ENCODE measurements at places on chromosomes 13 and 19. TPM values are rescaled to one million over a fixed set of nuclear protein-coding genes. Genes with fewer than 3 reads are reported as not detected.

The CEACAM20 gene
- total RNA-seq = not detected

The DNAAF3 gene
- 5.7 TPM for total RNA-seq

The CALR3 gene
- total RNA-seq = not detected

The GPX4 gene
- 490 TPM for total RNA-seq

The ZNF302 gene
- 11.9 TPM for total RNA-seq

The ZNF415 gene
- not detected for total RNA-seq

The MAP4K1 gene
- total RNA-seq = 0.85 TPM

The ZNF726 gene
- 1.0 TPM for total RNA-seq

The CGB3 gene
- total RNA-seq = 0.38 TPM

The CGB2 gene
- total RNA-seq = not detected

The CAMSAP3 gene
- total RNA-seq = 4.0 TPM

The PEG3 gene
- total RNA-seq = not detected

The STOML3 gene
- total RNA-seq = not detected

The SPINT2 gene
- total RNA-seq = 355 TPM

The SLC10A2 gene
- not detected for total RNA-seq

The SIGLECL1 gene
- not detected for total RNA-seq

The FBXO17 gene
- total RNA-seq = 64.1 TPM

The FAM83E gene
- 0.29 TPM for total RNA-seq

The AP2A1 gene
- 57.5 TPM for total RNA-seq

The C19orf67 gene
- not detected for total RNA-seq

The ADGRE3 gene
- total RNA-seq = not detected

The APLP1 gene
- total RNA-seq = 93.4 TPM

The CD79A gene
- 0.91 TPM for total RNA-seq

The TIMM13 gene
- total RNA-seq = 112 TPM

The EXOC3L2 gene
- total RNA-seq = 1.7 TPM

The SHANK1 gene
- total RNA-seq = 0.32 TPM

The PLEKHJ1 gene
- total RNA-seq = 52.3 TPM

The ZNF473 gene
- total RNA-seq = 10.1 TPM

The PRODH2 gene
- total RNA-seq = 0.57 TPM

The CYP2S1 gene
- 24.9 TPM for total RNA-seq

The PRTN3 gene
- total RNA-seq = 0.62 TPM

The CATSPERD gene
- not detected for total RNA-seq

The SLAIN1 gene
- 0.45 TPM for total RNA-seq

The ZNF529 gene
- 2.6 TPM for total RNA-seq

The REX1BD gene
- total RNA-seq = 56.4 TPM

The DCAF15 gene
- total RNA-seq = 21.1 TPM

The VASP gene
- 250 TPM for total RNA-seq

The PSG11 gene
- total RNA-seq = not detected

The SELENOV gene
- not detected for total RNA-seq

The PGLYRP2 gene
- not detected for total RNA-seq

The SERPINE3 gene
- total RNA-seq = not detected

The TMEM145 gene
- 3.6 TPM for total RNA-seq

The SIRT2 gene
- 35.8 TPM for total RNA-seq

The FREM2 gene
- not detected for total RNA-seq

The ZNF675 gene
- total RNA-seq = 4.5 TPM

The TYROBP gene
- not detected for total RNA-seq

The SIAH3 gene
- total RNA-seq = not detected

The ZNF221 gene
- 0.35 TPM for total RNA-seq

The MBD3L3 gene
- total RNA-seq = not detected

The C13orf46 gene
- 0.07 TPM for total RNA-seq

The COL4A1 gene
- total RNA-seq = 93.4 TPM

The ACP7 gene
- total RNA-seq = 0.06 TPM

Measured in A549 treated with GW870086 at 1 μM for 4 hours (cell line).